DMS 273 treated with DMSO at 0.1 percent for 48 hours (cell line): ENCODE measurements at places on chromosomes 7 and 10.

DNA sequence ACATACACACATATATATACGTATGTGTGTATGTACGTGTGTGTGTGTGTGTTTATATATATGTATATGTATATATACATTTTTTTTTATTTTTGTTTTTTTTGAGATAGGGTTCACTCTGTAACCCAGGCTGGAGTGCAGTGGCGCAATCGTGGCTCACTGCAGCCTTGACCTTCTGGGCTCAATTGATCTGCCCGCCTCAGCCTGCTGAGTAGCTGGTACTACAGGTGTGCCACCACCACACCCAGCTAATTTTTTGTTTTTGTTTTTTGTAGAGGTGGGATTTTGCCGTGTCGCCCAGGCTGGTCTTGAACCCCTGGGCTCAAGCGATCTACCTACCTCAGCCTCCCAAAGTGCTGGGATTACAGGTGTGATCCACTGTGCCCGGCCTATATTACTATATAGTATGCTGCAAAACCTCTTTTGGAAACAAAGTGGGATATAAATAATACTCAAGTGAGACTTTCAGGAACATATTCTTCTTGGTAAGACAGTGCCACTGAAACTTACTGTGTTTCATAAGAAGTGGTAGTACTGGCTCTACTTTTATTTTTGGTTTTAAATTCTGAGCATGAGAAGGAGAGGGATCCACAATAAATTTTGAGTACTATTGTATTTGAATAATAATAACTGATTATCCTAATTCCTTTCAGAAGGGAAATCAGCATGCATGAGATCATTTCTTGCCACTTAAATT lies 51.0 kb downstream of the MLLT10 start:
- DNase-seq = no peak

DNA sequence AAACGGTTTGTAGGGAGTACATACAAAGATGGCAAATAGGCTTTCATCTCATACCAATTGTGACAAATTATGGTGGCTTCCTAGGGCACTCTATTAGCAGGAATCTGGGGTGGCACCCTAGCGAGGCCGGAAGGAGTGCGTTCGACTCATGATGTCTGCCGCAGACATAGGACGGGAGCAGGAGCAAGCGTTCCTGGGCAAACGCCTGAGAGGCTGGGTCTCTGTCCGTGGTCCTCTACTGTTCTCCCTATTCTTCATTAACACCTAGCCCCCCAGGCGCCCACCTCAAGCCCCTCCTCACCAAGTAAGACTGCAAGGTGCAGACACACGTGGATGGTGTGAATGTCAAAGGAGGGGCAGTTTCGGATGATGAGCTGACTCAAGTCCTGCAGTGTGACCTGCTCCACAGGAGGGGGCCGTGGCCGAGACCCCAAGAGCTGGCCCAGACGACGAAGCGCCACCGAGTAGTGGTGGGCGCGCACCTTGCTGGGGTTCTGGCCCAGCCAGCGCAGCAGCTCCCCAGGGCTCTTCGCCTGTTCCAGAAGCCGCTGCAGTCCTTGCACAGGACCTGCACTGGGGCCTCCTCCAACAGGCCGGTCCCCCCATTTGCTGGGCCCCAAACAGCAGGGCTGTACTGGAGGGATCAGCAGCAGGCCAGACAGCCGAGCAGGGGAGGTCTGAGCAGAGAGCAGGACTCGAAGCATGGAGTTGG lies 1.3 kb downstream of the FASTK start:
- no peak for DNase-seq

- no peak for DNase-seq
These were observed 28.4 kb downstream of the RBM20 start for GRCh38 chr10:110672580-110672919.

GRCh38 chr7:124318721-124319450 lies 286.0 kb upstream of the TMEM229A start:
- no peak for DNase-seq
